ENCODE measurements at places on chromosomes 7 and 10.

DNA sequence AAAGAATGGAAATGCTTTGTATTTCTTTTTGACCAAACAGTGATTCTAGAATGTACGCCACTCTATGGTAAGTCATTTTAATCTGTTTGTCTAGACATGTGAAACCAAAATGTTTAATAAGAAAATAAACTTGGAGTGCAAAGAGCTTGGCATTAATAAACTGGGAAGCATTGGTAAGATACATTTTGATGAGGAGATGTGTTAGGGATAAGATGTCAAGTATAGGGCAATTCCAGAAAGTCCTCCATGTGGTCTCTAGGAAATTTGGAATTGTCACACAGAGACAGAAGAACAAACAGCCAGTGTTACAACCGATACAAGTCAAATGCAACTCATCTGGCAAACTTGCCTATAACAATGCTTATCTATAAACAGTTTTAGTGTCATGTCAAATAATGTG is 410.7 kb upstream of the SEMA3A start:
- DNase-seq = no peak

DNA sequence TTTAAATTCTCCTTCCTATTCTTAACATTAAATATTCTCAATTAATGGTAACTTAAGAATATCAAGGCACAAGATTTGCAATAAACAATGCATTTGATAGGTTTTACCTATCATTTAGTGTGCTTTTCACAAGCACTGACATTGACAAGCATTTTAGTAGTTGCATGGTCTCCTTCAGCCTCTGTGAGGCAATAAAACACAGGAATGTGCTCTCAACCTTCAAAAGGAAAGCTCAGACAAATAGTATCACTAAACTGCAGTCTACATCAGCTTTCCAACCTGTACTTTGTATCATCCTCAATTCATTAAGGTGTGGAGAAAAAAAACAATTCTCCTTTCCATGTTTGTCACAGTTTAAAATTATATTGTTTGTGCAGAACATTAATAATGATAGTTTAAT is 51.1 kb upstream of the TSPAN13 start:
- DNase-seq = no peak

DNA sequence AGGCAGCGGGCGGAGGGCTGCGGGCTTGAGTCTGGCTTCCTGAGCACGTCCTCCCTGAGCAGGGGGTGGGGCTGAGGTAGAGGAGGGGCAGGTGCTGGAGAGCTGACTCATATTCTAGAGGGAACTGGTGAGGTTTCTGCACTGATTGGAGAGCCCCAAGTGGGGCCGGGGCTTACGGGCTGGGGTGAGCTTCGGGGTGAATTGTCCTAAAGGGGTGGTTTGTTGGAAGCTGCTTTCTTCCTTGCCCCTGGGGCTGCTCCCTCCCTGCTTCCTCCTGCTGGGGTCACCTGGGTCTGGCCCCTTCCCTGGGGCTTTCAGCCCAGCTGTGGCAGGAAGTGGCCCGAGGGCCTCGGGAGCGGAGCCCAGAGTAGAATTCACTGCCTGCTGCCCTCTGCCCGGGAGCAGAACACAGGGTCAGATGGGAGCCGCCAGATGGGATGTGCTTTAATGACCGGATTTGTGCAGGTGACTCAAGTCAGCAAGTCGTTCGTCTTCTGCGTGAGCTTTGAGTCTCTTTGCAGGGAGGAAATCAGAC is 48.6 kb downstream of the FAM20C start:
- no peak for DNase-seq

GRCh38 chr7:66303454-66304155 is 98.5 kb downstream of the TPST1 start:
- no peak for DNase-seq

GRCh38 chr7:33774762-33775523 is 130.4 kb upstream of the BMPER start:
- no peak for DNase-seq

DNA sequence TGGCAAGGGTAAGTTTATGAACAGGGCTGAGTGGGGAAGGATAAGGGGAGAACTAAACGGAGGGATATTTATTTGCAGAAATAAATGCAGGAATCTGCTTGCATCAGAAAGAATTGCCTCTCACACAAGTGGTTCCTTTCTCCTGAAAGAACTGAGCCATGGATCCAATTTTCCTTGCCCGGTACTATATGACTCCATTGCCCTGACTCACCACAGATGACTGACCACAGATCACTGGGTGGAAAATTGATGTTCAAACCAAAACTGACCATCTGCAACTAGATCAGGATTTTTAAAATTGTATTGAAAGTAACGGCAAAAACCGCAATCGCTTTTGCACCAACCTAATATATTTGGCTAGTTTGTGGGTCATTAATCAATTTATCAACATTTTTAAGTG is 6.2 kb upstream of the MACC1 start:
- no peak for DNase-seq

- no peak for DNase-seq
These were observed 158.0 kb downstream of the KCND2 start for GRCh38 chr7:120431016-120431415.

- no peak for DNase-seq
These were observed 133.5 kb downstream of the VIPR2 start for GRCh38 chr7:159010937-159011721.

DNA sequence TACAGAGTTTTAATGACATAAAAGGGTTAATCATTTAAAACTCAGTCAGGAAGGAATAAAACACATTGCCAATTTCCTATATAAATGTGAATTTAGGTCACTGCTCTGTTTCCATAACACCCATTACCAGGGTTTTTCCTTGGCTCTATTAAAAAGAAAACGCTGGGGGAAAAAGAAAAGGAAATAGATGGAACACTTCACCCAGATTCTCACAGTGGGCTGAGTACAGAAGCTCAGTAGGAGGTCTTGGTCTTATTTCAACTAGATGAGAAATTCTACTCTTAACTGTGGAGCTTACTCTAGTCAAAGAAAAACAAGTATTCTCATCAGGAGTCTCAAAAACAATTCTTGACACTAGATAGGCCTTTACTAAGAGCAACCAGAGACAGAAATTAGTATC is 36.5 kb downstream of the GLUD1 start:
- no peak for DNase-seq

DNA sequence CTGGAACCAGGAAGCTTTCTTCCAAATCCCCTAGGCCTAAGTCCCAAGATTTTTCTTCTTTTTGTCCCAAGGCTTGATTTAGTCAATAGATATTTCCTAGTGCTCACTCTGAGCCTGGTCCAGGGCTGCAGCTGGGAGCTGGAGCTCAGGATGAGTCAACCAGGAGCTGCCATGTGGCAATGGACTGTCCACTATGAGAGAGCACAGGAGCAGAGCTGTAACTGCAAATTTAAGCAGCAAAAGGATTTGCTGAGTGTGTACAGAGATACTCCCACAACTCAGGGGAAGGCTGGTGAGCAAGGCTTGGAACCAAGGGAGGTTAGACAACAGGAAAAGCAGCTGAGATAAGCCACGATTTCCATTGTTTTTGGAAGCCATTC is 92.1 kb upstream of the CXCL12 start:
- no peak for DNase-seq

- no peak for DNase-seq
These were observed 8.0 kb upstream of the PWWP2B start for GRCh38 chr10:132388891-132389432.

DNA sequence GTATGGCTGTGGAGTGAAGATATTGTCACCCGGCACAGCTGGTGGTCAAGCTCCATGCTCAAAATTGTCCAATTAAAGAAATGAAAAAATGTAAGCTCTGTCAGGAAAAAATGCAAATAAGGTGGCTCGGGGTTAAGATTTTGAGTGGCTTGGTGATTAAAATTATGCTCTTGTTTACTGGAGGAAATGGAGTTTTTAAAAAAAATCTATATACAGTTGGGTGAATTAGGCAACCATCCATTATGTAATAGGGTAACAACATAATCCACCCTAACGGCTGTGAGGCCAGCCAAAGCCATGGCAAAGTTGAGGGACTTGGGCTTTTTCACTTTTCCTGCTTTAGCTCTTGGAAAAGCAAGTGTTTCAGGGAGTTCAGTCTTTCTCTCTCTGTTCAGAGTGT is 260.8 kb upstream of the HABP2 start:
- no peak for DNase-seq

GRCh38 chr10:117275121-117275520 is 34.2 kb downstream of the SLC18A2 start:
- DNase-seq = no peak

- DNase-seq = no peak
These were observed 34.1 kb upstream of the GUSB start for GRCh38 chr7:66016131-66016461.

DNA sequence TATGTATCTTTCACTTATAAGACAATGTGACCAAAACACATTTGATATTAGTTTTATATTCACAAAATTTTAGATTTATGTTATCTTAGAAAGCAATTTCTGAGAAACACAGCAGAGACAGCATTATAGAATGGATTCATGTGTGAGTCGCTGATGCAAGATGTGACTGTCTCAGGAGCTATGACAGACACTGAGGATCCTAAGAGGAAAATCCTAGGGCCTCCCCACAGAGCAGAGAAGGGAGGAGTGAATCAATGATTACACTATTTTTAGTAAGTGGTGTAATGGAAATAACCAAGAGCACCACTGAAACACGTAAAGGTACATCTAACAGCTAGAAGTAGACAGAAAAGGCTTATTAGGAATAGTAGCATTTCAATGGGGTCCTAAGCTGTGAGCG is 204.0 kb upstream of the PTN start:
- DNase-seq = no peak

DNA sequence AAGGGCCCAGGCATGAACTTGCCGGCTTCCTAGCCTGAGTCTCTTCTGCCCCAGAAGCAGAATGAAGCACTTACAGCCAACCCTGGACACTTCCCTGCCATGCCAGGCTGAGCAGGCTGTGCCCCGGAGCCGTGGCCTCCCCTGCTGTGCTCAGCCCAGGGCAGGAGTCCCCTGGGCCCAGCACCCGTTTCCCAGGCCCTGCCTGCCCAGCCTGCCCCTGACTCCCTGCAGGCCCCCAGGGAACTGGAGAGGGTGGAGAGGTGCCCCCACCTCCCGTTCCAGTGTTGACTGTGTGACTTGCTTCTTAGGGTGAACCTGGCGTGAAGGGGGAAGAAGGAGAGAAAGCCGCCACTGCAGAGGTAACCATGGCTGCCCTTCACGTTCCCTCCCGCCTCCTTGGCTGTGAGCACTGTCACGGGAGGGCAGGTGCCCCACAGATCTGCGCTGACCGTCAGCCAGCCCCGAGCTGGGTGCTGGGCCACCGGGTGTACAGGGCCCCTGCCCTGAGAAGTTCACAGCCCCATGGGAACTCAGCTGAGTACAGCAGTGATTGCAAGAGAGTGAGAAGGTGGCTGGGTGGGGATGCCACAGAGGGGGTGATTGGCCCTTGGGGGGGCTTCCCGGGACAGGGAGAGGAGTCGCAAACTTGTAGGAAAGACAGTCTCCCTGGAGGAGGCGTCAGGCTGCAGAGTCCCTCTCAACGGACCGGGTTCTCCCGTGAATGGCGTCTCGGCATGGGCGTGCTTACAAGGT is 75.9 kb downstream of the MYL10 start:
- DNase-seq = no peak

GRCh38 chr7:136247211-136247610 is 270.1 kb upstream of the MTPN start:
- no peak for DNase-seq

DNA sequence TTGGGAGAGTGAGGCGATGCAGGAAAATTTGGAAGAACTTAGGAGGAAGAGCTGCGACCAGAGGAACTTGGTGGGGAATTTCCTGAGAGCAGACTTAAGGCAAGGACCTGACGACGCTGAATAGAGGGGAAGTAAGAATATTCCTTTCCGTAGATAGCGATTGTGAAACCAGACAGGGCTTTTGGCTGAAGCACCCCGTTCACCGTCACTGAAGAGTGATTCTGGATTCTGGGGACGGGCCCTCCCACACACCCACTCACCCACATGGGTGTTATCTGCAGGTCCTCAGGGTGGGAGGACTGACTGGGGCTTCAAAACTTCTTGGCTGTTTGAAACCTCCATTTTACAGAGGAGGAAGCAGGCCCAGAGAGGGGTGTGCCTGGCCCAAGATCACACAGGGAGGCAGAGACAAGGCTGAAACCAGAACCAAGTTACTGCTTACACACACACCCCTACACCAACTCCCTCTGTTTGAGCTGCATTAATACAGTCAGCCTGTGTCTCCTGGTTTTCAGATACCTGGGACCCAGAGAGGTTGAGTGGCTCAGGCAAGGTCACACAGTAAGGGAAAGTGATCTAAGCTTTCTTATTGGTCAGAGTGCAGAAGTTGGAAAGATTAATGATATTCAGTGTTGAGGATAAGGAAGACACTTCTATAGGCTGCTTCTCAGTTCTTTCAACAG is 37.2 kb upstream of the CDH23 start:
- no peak for DNase-seq

DNA sequence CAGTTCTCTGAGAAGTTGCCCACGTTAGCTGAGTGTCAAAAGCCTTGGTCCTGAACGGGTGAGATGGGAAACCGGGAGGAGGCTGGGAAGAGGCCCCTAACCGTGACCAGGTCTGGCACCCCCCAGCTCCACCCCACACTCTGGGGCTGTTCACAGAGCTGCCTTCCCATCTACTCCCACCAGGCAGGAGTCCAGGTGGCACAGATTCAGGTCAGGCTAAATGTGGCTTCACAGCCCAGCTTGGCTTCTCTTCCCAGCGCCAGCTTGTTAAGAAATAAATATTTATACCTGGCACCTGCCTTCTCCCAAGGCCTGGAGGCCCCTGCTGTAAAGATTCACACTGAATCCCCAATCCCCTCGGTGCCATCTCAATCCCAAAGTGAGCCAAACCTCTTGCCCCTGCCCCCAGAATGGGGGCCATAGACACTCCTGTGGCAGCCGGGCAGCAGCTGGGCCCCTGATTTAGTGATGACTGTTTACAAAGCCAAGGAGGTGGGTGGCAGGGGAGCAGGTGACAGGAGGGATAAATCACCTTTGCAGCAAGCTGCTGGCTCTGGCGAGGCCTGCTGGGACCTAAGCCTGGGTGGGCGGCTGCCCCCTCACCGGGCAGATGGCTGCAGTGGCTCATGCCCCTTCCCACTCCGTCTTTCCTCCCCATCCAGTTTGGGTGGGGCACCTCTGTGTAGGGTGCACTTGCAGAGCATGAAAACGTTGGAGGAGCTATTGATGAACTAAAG is 72.5 kb downstream of the GOLGA7B start:
- no peak for DNase-seq

DNA sequence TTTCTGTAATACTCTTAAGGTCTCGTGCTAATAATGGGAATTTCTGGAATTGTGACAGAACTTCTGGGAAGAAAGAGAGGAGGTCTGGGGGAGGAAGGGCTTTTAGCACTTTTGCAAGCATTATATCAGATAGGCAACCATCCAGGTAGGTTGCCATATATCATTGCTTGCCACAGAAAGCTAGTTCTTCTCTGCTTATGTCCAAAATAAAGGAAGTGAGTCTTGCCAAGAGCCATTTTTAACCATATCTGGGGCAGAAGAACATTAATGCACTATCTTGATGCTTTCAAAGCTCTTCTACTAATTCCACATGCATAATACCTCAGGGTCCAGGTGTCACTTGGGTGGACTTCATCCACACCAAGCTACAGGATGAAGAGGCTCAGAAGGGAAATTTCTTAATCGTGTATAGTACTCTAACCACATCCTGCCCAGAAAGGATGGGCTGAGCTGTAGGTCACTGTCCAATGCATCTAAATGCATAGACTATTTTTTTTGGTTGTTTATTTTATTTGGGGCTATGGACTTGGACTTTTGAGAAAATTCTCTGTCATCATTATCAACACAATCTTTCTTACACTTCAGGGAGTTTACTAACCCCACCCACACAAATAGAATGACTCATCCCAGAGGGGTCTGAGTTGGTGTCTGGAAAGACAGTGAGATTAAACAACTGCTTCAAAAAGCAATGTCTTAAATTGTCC is 68.9 kb upstream of the ADO start:
- DNase-seq = no peak
